Stimulated activated CD4-positive, alpha-beta T cell treated with anti-CD3 and anti-CD28 coated beads, Interleukin-12 subunit alpha, Interleukin-12 subunit beta, amount 100 ng/mL, for 48 hours (primary cell): ENCODE measurements at places on chromosomes 2 and 18.

DNA sequence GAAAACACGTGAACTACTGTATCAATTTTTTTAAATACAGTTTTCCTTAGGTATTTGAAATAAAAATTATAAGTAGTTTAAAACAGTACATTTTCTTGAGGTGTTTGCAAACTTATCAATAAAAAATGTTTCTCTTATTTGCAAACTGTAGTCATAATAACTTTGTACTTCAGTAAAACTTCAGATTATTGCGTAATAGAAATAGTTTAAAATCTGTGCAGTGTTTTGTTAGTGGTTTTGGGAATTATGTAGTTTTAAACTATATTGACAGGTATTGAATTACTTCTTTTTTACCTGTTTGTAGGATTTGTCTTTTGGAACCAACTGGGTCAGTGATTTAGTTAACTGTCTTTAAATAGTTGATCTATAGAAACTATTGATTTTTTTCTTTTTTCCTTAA lies 7.3 kb downstream of the NAPG start:
- DNase-seq, result no peak

GRCh38 chr18:32759611-32760167 lies 13.1 kb downstream of the KLHL14 start:
- DNase-seq, result no peak

- no peak for DNase-seq
These were observed 757 bp downstream of the HDHD2 start for GRCh38 chr18:47149457-47150028.

DNA sequence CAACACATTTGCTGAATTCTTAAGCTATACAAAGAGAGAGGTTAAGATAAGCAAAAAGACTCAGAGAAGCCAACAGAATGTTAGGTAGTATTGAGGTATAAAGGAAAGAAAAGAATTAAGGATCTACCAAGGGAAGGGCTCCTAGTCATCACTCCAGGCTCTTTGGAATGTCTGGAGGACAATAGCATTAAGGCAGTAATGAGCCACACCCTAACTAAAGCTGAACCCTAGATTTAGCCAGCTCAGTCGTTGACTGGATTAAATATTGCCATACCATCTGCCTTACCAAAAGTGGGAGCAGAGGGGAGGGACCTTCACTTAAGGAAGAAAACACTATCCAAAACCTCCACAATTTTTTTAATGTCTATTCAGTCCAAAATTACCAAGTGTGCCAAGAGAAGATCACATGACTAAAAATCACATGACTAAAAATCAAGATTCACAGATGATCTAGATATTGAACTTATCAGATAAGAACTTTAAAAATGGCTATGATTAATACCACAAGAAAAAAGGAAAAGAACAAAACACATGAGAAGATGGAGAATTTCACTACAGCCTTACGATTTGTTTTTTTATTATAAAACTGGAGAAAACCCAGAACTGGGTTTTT lies 59.7 kb downstream of the EXOC6B start:
- DNase-seq, result no peak

GRCh38 chr18:29012364-29012763 lies 835.4 kb upstream of the CDH2 start:
- no peak for DNase-seq
